ENCODE measurements at places on chromosomes 1 and 21.

DNA sequence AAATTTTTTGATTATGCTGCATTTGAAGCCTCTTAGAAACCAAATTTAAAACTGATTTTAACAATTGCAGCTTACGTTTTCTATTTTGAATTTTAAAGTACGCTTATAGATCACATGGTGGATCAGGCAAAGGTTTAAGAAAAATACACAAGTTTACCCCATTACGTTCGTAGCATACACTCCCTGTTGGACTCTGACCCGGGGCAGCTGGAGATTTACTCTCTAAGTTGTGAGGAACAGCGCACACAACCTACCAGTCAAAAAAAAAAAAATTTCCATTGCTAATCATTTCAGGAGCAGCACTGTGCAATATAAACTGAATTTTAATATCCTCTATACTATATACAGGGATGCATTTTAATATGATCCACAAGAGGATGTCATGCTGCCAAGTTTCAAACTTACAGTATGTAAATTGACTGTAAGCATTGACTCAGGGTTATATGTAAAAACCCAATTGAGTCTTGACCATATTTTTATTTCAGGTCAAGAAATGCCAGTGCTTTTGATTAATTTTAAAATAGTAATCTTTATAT, 20.4 kb downstream of the CSDE1 start:
- DNase-seq, result no peak

DNA sequence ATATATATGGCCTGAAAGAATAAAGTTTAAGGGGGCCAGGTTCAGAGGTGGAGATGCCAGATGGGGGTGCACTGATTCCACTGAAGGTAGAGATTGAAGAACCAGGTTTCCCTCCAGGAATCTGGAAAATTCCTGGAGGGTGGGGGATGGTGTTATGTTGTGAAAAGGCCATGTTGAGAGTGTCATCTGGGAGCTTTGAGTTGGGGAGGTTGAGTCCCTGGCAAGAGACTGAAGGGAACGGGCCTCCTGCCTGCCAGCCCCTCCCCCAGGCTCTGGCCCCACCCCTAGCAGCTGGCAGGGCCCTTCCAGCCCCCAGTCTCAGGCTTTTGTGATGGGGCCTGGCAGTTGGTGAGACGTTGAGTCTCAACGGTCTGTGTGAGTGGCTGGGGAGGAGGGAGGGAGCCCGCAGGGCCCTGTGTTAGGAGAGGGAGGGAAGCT, 4.1 kb downstream of the PTPRU start:
- DNase-seq, result no peak

DNA sequence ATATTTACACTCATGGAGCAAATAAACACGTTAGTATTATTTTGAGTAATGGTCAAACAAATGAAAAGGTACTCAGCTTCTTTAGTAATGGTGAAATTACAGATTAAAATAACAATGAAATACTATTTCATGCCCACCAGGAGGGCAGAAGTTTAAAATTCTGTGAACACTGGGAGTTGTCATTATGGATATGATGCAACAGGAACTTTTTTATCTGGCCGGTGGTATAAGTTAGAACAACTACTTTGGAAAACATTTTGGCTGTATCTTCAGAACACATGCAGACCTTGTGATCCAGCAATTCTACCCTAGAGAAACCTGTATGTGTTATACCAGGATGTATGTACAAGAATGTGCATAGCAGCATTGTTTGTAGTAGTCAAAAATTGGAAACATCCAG, 23.2 kb upstream of the PPP1R8 start:
- no peak for DNase-seq

GRCh38 chr1:232561381-232561780, 68.6 kb downstream of the SIPA1L2 start:
- DNase-seq, result no peak

DNA sequence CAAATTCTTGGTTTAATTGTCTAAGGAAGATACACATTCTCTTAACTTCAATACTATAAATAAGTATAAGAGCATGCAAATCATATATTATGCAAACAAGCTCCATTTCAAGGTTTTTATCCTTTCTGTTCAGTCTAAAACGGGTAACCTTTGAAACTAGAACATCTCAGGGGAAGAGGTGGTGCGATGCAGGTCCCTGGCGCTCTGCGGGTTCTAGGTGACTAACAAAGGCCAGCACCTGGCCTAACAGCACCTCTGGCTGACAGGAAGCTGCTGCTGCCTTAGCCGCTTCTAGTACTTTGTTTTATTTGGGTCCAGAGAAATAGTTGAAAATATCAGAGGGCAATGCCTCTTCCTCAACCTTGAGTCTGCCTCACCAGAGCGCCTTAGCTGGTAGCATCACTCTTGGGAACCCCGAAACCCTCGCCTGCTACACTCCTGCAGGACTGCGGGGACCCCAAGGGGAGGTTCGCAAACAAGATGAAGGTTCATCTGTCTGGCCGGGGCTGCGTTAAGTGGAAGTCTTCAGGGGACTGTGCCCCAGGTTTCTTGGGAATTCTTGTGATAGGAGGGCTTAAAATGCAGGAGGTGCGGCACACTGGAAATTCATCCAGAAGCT, 45.5 kb downstream of the PRDM15 start:
- no peak for DNase-seq

GRCh38 chr1:5643360-5644107, 348.7 kb downstream of the NPHP4 start:
- no peak for DNase-seq

- no peak for DNase-seq
These were observed 83.4 kb downstream of the ATF6 start for GRCh38 chr1:161849518-161849917.

- DNase-seq, result no peak
These were observed 46.8 kb downstream of the ELAVL4 start for GRCh38 chr1:50155541-50155940.

DNA sequence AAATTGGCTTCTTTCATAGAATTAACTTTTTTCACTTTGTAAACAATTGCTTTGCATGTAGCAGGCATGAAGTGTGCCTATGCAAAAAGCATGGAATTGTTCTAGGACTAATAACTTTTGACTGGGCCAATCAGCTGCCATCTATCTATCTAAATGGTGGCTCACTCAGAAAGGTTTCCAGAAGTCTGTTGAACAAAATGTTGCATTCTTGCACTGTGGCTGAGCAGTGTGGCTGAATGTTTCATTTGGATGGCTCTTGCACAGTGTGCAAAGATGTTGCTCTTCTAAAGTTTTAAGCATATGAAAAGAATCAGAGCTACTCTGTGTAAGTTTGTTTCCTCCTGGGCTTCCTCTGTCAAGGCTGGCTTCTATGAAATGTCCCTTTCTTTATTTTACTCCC, 213.5 kb downstream of the KCTD3 start:
- no peak for DNase-seq

DNA sequence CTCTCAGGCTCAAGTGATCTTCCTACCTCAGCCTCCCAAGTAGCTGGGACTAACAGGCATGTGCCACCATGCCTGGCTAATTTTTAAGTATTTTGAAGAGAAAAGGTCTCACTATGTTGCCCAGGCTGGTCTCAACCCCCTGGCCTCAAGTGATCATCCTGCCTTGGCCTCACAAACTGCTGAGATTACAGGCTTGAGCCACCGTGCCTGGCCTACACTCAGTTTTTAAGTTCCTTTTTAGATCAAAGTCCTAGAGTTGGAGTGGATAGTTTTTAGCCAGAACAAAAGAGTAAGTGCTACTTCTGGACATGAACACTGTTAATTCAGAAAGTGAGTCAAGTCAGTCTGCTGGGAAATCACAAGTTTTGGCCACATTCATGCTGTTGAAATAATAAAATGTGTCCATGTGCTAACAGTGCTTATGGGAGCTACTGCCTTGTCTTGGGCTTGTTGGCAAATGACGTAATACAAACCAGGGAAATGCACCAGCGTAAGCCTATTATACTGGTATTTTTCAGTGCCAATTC, 84.2 kb downstream of the NDUFS5 start:
- no peak for DNase-seq

DNA sequence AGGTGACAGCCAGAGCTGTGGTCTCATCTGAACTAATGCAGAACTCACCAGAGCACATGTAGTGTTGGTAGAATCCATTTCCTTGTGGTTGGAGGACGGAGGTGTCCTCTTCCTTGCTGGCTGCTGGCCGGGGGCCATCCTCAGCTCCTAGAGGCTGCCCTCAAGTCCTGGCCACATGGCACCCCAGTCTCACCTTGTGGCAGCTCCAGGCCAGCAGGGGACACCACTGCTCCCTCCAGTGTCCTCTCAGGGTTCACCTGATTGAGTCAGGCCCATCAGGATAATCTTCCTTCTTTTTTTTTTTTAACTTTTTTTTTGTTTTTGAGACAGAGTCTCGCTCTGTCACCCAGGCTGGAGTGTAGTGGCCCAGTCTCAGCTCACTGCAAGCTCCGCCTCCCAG, 2.9 kb downstream of the KCNE1 start:
- DNase-seq, result no peak

DNA sequence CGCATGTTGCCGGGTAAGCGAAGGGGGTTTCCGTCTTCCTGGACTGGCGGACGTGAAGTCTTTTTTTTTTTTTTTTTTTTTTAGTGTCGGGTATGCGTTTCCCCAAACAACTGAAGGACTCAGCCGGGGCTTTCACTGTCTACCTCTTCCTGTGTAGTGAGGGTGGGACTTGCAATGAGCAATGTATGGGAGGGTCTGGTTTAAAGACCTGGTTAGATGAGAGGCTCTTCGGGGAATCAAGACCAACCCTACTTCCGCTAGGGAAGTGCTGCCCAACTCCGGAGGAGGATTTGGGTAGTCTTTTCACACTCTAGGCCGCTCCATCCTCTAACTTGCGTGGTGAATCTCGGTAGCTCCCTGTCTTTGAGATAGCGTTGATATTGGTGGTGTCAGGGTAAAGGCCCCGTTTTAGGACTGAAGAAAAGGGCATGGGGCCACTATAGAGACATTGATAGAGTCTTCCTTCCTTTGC, 754 bp downstream of the PRRC2C start:
- DNase-seq, result peak; percentile 50
